Foreskin keratinocyte (primary cell): ENCODE measurements at places on chromosomes 6 and 20. TPM values are rescaled to one million over a fixed set of nuclear protein-coding genes. Genes with fewer than 3 reads are reported as not detected.

PCK1 gene
- polyA plus RNA-seq, result not detected in 2 replicates

C6orf15 gene
- 0.16 and 0.78 TPM in 2 replicates for polyA plus RNA-seq

DNA sequence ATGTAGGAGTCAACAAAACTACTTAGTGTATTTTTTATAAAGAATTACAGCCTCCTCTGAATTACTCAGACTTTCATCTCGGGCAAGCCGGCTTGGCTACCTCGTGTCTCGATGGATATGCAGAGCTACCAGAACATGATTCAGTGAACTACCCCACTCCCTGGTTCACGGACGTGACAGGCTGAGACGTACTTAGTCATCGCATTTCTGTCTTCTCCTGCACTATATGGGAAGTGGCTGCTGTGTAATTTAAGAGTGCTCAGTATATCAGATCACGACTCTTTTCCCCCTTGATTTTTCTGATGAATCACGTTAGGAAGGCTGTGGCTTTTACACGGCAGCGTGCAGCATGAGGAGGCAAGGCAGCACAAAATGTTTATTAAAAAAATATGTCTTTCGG is 302.7 kb upstream of the ZFP64 start:
- peak; percentile 96 for DNase-seq

DNA sequence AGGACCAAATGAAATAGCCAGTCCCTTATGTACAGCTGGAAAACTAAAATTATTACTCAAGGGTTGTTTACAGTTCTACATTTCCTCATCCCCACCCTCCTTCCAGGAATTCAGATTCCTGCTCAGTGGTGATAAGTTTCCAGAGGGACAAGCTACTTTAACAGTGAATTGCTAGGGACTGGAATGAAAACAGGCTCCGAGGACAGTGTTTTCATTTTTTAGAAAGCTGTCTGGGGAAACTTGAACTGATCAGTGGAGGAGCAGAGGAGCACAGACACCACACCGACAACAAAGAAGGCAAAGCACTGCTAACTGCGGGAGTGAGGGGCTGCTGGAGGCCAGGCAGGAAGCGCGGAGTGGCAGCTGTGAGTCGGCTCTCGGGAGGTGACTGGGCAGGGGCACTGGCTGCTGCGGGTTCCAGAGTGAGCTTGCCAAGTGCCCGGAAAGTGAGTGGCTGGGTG is 322.2 kb downstream of the ESR1 start:
- no peak for DNase-seq

DNA sequence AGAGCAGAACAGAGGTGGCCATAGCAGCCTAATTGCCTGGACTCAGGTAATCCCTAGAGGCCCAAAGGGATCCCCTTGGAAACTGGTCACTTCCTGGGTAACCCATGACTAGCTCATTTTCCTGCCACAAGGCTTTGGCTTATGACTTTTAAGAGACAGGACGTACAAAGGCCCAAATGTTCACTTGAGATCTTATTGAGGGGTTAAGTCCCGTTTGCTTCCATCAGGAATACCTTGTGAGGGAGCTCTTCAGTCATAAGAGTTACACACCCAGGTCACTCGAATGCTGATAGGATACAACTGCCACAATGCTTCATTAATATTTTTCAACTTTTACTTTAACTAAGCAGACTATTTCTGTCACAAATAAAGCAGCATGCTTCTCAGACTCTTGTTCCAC is 51.7 kb downstream of the TMEM170B start:
- no peak for DNase-seq

DNA sequence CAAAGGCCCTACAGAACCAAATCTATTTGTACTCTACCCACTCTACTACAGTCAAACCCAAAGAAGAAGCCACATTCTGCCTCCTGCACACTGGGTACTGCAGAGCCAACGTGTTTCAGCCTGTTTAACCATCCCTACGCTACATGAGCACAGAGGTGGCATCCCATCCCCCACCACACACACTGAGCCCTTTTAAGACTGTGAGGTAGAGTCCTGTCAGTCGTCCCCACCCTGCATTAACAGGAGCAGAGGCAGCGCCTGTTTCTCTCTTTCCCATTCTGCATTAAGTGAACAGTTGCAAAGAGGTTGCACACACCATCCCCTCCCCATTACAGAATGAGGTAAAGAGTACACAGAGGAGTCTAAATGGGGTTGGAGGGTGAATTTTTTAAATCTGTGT is 5.2 kb upstream of the RSPH4A start:
- no peak for DNase-seq

DNA sequence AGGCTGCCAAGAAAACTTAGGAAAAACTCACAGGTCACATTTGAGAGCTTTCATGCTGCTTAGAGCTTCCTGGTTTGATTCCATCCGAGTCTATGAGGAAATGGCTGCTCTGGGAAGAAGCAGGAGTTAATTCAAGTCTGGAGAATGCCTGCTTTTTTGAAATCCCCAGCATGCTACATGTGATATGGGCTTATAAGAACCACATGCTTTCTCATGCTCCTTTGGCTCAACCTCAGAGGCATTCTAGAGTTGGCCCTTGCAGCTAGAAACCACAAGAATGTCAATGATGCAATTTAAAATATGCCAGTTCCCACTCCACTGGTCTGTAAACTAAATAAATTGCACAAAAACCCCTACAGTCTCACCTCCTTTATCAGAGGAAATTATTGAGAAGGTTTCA is 142.9 kb upstream of the OLIG3 start:
- peak; percentile 80 for DNase-seq

- no peak for DNase-seq
Measured at GRCh38 chr6:159161839-159162238, 7.4 kb upstream of the FNDC1 start.

- peak; percentile 4 for DNase-seq
Measured at GRCh38 chr6:133945158-133945557, 7.9 kb upstream of the TBPL1 start.

GRCh38 chr6:24933266-24933665 is 2.5 kb downstream of the RIPOR2 start:
- no peak for DNase-seq

DNA sequence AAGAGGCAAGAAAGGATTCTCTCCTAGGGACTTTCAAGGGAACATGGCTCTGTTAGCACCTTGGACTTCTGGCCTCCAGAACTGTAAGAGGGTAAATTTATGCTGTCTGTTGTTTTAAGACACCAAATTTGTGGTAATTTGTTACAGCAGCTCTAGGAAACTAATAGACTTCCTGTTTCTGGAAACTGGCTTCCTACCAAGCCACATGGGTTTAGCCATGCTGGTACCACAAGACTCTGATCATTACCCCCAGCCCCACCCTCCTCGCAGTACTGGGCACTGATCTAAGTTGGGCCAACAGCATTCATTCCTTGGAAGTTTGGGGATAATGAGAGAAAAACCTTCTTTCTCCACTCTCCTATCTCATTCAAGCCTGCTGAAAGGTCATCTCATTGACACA is 109.5 kb upstream of the SMLR1 start:
- DNase-seq, result no peak
